CD4-positive, alpha-beta T cell treated with Interferon gamma for 1 hour (primary cell): ENCODE measurements at places on chromosomes 4 and X.

DNA sequence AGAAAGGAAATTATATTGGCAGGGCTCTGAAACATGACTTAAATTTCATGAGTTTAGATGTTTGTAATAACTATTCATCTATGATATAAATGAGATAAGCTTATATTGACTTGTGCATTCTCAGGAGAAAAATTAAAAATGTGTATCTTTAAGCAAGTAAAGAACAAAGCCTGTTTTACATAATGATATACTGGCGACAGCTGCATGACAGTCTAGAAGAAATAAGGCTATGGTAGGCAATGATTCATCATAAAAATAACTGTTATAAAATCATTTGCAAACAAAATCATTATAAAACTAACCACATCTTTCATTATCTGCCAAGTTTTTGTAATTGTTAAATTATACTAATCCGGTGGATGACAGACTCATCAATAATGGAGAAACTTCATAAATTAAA, 188.1 kb downstream of the ADAM29 start:
- no peak for DNase-seq

GRCh38 chr4:183639291-183639690, 19.7 kb downstream of the RWDD4 start:
- DNase-seq, result no peak

DNA sequence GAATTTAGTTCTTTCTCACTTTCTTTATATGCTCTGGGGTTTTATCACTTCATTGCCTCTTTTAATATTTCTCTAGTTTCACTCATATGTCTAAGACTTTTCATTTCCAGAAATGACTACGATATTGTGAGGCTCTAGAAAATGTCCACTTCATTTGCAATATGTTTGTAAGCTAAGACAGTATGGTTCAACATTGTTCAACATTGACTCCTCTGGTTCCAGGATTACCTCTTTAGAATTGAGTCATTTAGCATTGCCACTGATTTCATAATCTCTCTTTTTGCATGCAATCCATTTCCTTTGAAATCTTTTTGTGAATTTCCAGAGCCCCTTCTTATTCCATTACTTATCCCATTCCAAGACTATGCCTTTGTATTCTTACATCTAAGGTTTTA, 32.3 kb downstream of the BBS12 start:
- DNase-seq, result no peak

DNA sequence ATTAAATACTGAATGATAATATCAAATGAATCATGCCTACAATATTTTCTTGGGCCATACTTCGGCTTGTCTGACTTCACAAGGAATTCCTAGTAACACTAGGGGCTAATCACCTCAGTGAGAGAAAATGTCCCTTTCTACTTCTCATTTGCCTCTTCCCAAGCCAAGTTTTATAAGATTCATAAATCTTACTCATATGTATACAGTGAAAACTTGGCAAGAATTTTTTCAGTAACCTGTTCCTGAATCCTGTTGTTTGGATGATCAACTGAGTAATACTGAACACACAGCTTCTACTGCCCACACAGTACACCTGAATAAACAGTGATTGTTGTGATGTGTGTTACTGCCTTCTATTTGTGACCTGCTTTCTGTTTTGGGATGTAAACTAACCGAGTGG, 16.5 kb downstream of the TMPRSS11E start:
- DNase-seq, result no peak

- DNase-seq, result no peak
These were observed 1.6 kb upstream of the ARMCX4 start for GRCh38 chrX:101483705-101484104.

DNA sequence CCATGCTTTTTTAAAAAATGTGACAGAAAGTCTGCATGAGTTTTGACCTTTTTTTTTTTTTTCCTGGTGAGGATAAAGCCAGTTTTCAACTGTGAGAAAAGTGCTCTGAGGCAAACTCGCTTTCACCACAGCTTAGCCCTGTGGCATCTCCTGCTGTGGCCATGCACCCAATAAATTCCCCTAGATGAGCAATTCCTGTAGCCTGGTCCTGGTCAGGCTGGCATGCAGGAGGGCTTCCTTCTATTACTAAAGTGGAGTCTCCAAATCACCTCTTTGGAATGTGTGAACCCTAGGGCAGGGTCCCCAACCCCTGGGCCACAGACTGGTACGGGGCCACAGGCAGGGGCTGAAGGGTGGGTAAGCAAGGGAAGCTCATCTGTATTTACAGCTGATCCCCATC, 265.4 kb downstream of the RAPGEF2 start:
- no peak for DNase-seq

DNA sequence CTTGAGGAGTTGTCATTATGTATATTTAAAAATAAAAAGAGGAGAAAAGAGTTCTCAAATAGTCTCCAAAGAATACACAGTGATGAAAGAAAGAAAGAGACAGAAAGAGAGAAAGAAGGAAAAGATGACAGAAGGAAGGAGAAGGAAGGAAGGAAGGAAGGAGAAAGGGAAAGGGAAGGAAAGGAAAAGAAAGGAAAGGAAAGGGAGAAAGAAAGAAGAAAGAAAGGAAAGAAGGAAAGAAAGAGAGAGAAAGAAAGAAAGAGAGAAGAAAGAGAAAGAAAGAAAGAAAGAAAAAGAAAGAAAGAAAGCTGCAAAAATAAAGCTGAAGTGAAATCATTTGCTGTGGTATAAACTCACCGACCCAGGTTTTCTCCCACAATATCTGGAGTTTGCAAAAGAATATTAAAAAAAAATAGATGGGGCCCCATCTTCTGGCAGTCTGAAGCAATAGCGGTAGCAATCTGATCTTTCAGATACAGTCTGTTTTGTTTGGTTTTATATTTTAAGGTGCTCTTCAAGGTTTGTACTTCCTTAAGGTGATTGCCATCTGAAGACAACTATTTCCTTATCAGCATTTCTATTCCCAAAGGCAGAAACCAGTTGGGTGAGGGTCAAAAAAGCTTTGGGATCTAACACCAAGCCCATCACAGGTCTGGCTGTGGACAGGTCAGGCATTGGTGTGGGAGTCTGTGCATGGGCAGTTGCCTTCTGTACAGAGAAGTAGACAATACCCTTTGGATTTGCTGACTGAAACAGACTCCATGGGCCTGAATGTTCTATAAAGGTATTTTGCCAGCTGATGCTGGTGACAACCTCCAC, 160.4 kb downstream of the CPEB2 start:
- DNase-seq, result no peak

DNA sequence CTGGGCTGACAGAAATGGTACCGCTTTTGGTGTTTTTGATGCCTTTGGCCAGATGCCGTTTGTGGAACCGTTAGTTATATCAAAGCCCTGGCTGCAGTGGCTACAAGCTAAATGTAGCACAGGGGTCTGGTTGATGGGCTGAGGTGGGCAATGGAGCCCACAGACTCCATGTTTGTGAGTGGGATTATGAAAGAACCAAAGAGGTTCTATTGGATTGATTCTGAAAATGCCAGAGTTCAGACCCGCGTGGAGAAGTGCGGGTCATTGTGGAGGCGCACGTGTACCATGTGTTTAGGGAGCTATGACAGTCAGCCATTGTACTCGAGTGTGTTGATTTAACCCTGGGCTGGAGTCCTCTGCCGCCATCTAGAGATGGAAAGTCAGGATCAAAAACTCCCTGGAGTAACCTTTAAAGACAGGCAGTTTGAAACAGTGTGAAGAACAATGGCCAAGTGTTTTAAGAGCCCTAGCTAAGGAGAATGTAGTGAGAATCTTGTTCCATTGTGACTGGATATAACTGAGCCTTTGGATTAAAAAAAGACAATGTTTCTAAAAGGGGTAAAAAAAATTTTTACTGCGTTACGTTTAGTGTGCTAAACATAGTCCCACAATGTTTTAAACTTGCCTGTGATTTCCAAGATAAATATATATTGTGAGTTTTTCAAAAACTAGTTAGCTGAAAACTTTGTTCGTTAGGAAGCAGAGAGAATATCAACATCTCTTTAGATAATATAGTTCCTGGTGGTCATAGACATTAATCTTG, 12.7 kb downstream of the ART3 start:
- no peak for DNase-seq

- DNase-seq, result peak; percentile 19
These were observed 25.6 kb downstream of the ZRSR2 start for GRCh38 chrX:15815779-15816437.

DNA sequence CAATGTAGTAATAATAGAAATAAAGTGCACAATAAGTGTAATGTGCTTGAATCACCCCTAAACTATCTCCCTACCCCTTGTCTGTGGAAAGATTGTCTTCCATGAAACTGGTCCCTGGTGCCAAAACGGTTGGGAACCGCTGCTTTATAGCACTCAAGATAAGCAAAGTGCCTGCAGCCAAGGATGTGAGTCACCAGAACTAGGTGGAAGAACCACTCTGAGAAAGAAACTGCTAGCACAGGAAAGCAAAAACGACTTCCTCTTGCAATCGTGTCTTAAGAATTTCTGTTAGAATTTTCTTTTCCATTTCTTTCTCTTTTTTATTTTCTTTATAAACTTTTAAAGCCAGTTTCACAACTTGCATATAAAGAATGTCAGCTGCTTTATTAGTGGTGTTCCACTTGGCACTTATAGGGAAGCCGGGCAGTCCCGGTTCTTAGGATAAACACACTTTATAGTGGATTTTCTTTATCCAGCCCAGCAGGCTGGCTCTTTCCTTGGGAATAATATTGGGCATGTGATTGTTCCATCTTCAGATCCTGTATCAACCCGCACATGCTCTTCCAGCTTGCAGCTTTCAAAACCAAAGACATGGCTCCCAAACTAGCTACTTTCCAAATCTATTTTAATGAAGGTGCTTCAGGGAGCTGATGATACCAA, 32.3 kb upstream of the CXCL8 start:
- peak; percentile 3 for DNase-seq

DNA sequence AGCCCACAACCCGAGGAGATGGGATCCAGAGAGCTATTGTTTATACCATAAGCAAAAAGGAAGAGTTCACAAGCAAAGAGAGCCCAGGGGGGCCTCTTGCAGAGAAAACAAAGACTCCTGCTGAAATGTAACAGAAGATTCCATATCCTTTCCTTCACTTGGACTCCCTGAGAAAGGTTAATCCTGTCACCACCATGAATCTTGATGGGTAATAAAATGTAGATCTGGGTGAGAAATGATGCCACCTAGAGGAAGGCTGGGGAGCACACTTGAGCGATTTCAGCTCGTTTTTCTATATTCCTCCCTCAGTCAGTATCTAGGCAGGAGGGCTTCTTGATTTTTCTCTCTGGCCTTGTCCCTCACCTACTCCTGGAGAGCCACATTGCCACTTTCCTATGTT, 10.2 kb upstream of the KCNE5 start:
- no peak for DNase-seq

GRCh38 chr4:98803251-98803650, 125.7 kb downstream of the EIF4E start:
- no peak for DNase-seq

DNA sequence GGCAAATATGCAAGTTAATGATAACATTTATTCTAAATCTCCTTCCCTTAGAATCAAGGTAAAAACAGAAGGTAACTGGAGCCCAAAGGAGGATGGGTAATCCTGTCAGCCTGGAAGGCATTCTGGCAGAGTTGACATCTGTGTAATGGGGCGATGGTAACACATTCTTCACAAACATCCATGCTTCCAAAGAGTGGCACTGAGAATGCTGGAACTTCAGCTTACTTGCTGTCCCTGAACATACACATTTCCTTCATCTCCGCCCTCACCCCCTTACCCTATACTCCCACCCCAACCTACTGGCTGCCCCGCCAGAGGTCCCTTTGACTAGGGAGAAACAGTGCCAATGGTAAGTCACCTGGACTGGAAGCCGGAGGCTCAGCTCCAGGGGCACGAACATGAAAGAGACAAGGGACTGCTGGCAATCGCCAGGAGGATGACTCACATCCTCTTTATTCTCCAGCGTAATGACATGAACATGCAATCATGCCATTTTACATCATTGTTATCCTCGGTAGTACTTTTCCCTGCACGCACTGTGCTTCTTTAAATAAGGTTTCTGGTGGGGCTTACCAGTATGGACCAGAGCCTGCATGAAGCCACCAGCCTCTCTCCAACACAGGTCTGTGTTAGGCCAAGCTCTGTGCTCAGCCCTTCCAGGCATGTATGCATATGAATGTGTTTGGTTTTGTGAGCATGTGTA, 694.2 kb upstream of the TENM3 start:
- no peak for DNase-seq

- no peak for DNase-seq
These were observed 208.2 kb downstream of the FAT4 start for GRCh38 chr4:125522992-125523391.

- no peak for DNase-seq
These were observed 9.8 kb upstream of the TMEM185A start for GRCh38 chrX:149641432-149641831.

GRCh38 chr4:171203425-171203824, 609.8 kb upstream of the GALNTL6 start:
- no peak for DNase-seq

DNA sequence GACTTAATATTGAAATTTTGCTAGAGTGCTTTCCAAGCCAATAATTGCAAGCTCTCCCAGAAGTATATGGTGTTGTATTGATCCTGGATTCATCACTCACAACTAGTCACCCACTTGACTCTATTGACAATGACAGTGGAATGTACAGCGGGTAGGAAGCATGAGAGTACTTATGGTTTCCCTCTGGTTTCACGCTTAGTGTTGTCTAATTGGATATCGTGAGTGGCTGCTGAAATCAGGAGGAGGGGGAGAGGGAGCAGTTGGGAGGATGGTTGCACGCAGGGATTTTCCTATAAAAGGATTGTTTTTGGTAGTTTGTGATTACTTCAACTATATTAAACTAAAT, 1819.5 kb upstream of the TENM3 start:
- no peak for DNase-seq

DNA sequence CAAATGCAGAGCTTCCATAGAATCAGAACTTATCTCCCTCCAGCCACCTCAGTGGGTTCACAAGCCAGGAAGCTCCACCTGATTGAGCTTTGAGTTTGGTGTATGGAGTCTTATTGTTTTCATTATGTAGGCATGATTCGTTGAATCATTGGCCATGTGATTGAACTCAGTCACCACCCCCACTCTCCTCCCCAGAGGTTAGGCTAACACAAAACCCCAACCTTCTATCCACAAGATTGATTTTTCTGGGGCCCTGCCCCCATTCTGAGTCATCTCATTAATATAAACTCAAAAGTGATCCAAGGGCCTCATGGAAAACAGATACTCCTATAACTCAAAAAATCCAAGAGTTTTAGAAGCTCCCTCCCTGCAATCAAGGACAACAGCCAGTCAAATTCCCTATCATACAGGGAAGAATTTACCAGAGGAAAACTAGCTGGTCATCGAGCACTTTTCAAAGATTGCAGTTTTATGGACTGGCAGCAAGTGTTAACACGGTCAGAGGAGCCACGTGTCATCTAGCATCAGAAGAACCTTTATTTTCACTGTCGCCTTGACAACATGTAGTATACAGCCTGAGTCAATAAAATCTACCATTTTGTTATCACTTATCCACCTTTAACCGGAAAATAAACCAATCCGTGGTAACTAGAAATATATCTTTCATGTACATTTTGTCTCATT, 35.9 kb upstream of the GUCY1B1 start:
- DNase-seq, result no peak

- DNase-seq, result no peak
These were observed 111.6 kb upstream of the ZFP42 start for GRCh38 chr4:187883836-187884475.

DNA sequence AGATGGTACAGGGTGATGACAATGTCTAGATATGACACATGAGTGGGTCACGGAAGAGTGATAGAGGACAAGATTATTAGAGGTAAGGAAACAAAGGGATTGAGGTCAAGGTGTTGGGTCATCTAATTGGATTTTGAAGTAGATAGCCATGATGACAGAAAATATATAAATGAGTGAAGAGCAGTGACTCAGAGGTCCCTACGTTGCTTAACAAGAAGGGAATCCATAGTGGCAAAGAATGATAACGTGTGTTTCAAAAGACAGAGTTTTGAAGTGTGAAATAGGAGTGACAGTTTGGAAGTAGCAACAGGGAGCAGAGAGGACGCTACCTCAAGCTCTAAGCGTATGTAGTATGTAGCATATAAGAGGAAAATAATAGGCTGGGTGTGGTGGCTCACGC, 22.2 kb upstream of the CAMK2D start:
- no peak for DNase-seq
